Tracheal epithelial cell (primary cell): ENCODE measurements at places on chromosomes 16 and 17. TPM values are rescaled to one million over a fixed set of nuclear protein-coding genes. Genes with fewer than 3 reads are reported as not detected.

MT1F gene
- 3.8 and 14.5 TPM in 2 replicates for total RNA-seq

VAT1L gene
- not detected in 2 replicates for total RNA-seq

TBX2 gene
- 0.72 TPM in 1 of 2 replicates, not detected in the other for total RNA-seq

GID4 gene
- total RNA-seq: 11.3 and 12.0 TPM in 2 replicates

CA10 gene
- 0.24 TPM in 1 of 2 replicates, not detected in the other for total RNA-seq

TMEM114 gene
- total RNA-seq: 1.2 TPM in 1 of 2 replicates, not detected in the other

CD19 gene
- total RNA-seq: not detected in 2 replicates

KRT37 gene
- not detected in 2 replicates for total RNA-seq
